ENCODE measurements at places on chromosomes 16 and 17.

- no peak for DNase-seq
These were observed 309.0 kb upstream of the PMFBP1 start for GRCh38 chr16:72480911-72481310.

DNA sequence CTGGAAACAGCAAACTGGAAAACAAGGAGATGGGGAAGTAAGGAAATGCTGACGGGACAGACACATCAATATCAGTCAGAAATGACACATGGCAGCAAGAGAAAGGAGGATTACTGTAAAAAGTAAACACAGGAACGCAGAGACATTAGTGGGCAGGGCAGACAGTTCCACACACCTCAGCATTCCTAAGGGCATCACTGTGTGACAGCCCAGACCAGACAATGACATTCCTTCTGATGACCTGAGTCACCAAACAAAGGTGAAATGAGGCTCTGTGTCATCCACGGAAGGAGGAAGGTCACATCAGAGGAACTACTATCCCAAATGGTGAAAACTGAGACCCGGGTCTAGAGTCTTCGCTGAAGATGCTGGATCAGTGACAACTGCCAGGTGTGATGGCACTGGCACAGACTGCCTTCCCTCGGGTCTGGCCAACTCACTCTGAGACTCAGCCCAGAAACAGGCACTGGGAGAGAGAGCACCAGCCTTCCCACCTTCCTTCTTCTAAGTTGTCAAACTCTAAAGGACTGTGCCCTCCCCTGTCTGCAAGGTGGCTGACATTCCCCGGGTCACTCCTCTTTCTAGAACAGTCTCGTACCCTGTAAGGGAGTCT, 36.7 kb downstream of the TK2 start:
- DNase-seq = no peak

- no peak for DNase-seq
These were observed 623 bp downstream of the TTLL6 start for GRCh38 chr17:48816438-48816773.

GRCh38 chr16:72835086-72835485, 212.8 kb downstream of the ZFHX3 start:
- DNase-seq = no peak

- DNase-seq = no peak
These were observed 31.2 kb upstream of the TENT4B start for GRCh38 chr16:50121721-50122445.

DNA sequence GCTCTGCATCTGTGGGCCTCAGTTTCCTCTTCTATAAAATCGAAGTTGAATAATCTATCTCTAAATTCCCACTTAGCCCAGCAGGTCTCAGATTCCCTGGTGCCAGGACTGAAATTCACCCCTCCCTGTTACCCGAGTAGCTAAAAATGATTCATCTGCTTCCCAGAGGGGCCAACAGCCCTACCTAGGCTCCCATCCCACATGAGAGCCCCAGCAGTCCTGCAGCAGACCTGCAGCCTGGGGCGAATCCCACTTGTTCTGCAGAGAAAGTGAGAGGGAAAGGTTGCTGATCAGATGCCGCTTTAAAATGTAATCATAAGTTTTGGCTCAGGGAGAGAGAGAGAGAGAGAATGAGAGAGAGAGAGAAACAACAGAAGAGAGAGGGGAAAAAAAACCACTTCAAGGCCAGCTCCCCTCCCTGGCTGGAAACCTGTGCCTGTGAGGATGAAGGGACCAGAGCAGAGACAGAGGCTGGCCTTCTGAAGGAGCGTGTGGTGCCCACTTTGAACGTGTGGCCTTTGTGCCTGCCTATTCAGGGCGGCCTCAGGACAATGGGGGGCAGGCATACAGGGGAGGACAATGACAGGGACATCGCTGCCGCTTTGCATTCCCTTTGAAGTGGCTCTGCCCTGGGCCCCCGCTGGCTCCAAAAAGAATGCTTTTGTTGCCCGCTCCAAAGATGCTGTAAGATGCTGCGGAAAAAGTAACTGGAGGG, 85.2 kb upstream of the NKD1 start:
- no peak for DNase-seq

DNA sequence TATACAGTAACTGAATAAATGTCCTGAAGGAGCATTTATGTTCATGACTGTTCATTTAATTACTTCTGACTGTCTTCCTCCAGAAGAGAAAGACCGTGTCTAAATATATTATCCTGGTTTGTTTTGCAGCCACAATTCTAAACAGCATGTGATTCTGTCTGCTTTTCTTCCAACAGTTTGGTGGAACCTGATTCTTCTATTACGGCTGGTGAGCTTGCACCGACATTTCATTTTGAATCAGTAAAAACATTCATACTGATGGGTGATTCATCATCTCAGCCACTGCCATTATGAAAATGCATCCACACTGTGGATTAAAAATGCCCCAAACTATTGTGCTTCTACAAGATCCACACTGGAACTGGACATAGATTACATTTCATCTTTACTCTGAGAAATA, 16.9 kb downstream of the KNOP1 start:
- DNase-seq = no peak

DNA sequence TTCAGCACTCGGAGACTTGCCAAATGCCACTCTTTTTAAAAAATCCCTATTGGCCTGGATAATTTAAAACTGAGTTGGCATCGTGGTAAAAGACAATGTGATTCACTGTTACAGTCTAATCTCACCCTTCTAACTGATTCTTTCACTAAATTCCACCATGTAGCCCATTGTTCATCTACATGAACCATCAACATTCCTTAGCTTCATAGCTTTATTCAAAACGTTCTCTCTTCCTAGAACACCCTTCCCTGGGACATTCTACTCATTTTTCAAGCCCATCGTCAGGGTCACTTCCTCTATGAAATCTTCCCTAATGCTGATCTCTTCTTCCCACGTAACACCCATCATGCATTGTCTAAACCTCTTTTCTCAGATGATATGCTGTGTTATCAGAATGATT, 15.7 kb upstream of the SHISA9 start:
- no peak for DNase-seq

DNA sequence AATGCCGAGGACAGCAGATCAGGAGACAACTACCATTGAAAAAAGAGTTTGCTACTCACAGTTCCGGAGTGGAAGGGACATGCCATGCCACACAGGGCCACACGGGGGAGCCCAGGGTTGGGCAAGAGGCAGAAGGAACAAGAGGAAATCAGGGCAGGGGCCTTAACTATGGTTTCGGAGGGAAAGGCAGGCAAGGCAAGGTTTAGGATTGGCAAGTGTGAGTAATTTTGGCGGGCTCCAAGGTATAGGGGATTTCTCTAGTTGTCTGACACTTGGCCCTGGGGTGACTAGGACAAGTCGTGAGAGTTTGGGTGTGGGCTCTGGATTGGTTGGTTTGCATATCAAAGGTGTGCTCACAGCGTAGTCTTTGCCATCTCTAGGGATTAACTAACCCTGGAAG, 27.0 kb upstream of the NTN1 start:
- DNase-seq = peak; percentile 83

DNA sequence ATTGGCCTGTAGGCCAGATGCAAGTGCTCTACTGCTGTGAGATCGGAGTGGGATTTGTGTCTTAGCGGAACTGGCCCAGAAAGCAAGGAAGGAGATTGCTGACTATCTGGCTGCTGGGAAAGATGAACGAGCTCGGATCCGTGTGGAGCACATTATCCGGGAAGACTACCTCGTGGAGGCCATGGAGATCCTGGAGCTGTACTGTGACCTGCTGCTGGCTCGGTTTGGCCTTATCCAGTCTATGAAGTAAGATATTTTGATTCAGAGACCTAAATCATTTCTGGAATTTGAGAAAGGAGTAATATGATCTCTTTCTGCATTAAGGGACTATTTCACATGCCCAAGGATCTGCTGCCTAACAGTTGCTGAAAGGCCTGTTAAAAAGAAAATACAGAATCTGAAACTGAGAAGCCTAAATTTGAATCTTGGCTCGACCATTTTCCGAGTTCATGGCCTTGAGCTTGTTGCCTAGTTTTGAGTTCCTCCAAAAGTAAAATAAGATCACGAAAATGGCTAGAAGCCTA, 21.1 kb downstream of the IST1 start:
- no peak for DNase-seq

DNA sequence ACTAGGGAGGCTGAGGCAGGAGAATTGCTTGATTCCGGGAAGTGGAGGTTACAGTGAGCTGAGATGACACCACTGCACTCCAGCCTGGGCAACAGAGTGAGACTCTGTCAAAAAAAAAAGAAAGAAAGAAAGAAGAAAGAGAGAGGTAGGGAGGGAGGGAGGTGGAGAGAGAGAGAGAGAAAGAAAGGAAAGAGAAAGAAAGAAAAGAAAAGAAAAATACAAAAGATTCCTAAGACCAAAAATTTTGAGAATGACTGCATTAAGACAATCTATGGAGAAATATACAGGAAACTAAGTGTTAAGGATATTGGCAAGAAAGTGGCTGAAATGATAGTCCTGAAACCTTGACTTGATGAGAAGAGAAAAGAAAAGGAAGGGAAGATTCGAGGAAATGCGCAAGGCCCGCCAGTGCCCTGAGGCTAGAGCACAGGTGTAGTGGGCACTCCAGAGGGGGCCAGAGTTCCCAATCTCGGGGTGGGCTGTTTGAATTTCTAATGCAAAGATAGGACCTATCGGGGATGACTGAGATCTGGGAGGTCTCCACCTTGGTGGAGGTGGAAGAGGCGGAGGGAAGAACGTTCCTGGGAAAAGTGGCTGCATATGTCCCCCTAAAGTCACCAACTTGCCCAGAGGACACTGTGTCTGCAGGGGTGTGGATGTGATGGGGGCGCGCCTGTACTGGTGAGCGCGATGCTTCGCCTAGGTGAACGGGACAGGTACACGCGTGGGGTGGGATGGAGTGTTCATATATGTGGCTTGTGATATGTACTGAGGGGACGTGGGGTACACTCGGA, 654 bp upstream of the SCNN1B start:
- DNase-seq = no peak

- no peak for DNase-seq
These were observed 29.9 kb upstream of the PRM1 start for GRCh38 chr16:11310997-11311561.

- DNase-seq = no peak
These were observed 15.8 kb downstream of the PLCD3 start for GRCh38 chr17:45116434-45117016.

DNA sequence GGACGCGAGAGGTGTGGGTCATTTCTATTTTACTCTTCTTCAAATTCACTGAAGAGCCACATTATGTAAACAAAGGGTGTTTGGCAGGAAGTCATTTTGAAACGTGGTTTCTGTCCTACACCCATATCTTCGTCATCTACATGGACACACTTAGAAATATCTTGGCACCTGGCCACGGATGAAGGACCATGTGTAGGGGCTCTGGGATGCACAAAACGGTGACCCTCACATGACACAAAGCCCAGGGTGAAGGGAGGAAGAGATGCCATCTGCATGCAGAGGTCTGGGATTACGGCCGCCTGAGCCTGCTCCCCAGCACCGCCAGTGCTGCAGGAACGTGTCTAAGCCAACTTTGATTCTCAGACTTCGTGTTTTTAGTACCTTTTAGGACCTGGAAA, 130.2 kb upstream of the CHMP6 start:
- no peak for DNase-seq

GRCh38 chr17:1896243-1897104, 66.7 kb downstream of the RPA1 start:
- no peak for DNase-seq

DNA sequence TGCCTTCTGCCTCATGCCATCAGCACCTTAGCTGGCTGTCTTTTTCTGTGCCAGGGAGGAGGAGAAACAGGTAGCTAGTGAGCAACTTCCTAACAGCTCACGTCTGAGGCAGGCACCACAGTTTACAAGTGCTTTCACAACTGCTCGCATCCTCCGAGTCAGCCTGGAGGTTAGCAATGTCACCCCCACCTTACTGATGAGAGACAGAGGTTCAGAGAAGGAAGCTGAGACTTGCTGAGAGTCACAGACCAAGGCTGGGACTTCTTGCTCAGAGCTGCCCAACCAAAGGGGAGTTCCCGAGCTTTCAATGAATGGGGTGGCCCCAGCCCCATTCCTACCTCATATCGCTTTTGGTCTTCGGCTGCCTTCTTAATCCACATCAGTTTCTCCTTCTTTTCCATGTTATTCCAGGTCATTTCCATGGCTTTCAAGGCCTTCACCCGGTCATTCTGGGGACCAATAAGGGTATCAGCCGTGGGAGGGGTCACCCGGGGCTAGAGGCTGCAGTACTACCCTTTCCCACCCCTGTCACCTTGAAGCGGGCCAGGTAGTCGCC, 9.6 kb downstream of the UBTF start:
- DNase-seq = no peak

GRCh38 chr16:48365025-48365600, 20.1 kb downstream of the SIAH1 start:
- no peak for DNase-seq

- no peak for DNase-seq
These were observed 540.8 kb upstream of the HSBP1 start for GRCh38 chr16:83266848-83267553.

GRCh38 chr17:73641826-73642600, 2.2 kb downstream of the SDK2 start:
- DNase-seq = no peak

GRCh38 chr17:78723957-78724356, 58.1 kb downstream of the CYTH1 start:
- no peak for DNase-seq

DNA sequence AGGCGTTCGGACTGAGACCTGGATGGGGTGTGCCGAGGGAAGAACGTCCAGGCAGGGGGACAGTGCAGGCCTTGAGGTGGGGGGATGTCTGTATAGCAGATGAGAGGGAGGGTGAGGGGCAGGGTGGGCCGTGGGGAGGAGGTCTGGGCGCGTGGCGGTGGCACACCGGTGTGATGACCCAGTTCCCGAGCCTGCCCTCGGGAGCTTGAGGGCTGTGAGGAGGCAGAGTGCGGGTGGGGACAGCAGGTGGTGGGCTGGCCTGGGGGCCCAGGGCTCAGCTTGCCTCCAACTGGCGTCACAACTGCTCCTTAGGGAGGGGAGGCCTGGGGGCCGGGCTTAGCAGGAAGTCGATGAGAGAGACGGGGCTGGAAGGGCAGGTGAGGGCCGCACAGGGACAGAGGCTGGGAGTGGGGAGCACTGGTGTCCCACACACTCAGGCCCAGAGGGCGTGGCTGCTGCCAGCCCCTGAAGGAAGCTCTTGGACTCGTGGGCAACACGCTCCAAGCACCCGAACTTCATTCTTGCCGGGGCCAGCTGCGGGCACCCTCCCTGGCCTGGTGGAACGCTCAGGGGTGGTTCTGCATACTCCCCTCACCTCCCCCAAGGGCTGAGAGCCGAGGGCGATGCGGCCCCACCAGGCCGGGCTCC, 6.5 kb downstream of the CACNA1H start:
- no peak for DNase-seq

DNA sequence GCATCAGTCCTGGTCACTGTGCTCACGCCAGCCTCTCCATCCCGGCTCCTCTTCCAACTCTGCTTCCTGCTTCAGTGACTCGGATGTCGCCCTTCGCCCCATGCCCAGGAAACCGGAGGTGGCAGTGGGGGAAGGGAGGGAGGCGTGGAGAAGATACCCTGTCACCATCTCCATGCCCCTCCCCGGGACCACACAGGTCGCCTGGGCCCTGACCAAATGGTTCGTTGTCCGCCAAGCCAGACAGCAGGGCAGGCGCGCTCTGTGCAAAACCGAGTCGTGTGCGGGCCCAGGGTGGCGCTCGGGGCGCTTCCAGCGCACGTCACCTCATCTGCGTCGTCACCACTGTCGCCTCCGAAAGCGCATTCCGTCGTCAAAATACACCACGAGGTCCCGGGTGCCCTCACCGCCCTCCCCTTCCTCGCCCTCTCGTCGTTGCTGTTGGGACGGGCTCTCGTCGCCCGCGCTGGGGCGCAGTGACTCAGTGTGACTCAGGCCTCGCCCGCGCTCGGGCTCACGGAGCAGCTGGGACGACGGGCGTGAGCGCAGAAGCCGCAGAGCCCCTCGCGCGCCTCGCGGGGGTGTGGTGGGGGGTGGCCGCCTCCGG, 39.2 kb downstream of the ZNF778 start:
- peak; percentile 32 for DNase-seq

All from cardiac muscle cell (in vitro differentiated cells and primary cell).